ENCODE measurements at places on chromosomes 7 and 10.

GRCh38 chr10:31700181-31700611 is 228.4 kb downstream of the ARHGAP12 start:
- DNase-seq: no peak

DNA sequence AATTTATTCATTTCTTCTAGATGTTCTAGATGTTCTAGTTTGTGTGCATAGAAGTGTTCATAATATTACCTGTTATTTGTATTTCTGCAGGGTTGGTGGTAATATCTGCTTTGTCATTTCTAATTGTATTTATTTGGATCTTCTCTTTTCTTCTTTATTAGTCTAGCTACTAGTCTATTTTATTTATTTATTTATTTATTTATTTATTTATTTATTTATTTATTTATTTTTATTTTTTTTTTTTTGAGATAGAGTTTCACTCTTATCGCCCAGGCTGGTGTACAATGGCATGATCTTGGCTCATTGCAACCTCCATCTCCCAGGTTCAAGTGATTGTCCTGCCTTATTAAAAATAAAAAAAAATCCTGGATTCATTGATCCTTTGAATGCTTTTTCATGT is 114.8 kb upstream of the THSD7A start:
- no peak for DNase-seq

- no peak for DNase-seq
Measured at GRCh38 chr10:14026325-14026724, 304.4 kb downstream of the FRMD4A start.

DNA sequence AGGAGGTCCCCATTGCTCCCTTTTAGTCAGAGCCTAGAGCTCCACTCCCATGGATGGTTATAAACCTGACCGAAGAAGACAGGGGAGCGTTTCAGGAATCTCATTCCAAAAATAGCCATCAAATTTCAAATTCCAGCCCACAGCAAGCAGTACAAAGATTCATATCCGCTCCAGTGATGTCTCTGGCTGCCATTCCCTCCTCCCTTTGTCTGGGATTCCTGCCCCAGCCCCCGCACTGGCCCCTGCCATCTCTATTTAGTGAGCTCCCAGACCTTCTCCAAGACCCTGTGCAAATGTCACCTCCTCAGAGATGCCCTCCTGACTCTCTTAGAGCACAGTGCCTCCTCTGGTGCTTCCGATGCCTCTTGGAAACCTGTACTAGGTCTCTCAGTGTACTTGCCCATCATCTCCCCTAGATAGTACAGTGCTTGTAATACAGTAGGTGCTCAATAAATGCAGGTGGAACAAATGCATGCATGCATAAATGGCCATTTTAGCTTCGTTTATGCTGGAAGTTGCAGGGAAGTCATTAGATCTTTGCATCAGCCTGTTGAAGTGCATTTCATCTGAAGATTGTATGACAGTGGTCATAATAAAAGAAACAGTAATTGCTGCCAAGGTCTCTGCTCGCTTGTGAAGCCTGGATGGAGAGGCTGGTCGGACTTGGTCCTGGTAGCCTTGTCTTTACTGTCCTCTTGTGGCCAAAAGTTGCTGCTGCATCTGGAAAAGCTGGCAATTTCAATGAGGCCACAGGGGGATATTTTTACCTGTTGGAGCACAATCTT is 32.0 kb upstream of the HABP2 start:
- DNase-seq: no peak

DNA sequence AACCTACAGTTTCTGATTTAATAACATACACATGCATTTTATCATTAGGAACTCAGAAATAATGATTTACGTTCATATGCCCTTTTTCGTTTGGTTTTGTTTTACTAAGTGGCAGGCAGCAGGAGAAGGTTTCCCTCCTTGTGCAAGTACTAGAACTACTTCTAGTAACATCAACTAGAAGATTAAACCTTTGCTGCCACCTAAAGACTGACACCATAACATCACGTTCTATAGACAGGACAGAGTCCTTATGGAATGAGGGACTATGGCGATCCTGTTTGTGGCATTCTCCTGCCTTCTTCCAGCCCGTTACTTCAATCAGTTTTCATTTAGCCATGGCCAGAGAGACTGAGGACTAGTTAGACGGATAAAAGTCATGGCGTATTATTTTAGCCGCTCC is 53.2 kb downstream of the GAD2 start:
- DNase-seq: no peak

DNA sequence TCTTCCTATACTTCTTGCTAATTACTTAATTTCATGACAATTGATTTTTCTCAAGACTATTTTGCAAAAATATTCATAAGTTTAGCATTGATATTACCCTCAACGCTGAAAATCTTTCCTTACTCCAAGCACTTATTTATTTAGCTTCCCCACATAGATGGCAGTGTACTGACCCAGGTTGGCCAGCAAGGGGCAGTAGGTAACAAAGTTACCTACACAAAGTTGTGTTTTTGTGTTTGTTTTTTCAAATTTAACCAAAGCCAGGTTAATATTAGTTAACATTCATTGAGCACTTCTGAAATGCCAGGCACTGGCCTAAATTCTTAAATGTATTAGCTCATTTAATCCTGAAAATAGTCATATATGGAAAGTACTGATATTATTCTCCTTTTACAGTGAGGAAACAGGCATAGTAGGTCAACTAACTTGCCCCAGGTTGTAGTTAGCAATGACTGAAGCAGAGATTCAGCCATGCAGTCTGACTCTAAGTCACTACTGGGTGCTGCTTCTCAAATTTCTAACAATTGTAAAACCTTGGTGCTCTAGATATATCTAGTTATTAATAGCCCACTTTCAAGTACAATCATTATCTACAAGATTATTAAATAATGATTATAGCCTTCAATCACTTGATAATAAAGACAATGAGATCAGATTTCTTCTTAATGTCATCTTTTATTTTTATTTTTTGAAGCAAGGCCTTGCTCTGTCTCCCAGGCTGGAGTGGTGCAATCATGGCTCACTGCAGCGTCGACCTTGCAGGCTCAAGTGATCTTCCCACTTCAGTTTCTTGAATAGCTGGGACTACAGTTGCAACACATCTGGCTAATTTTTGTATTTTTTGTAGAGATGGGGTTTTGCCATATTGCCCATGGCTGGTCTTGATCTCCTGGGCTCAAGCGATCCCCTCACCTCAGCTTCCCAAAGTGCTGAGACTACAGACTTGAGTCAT is 5.8 kb upstream of the GGCT start:
- DNase-seq: no peak

- no peak for DNase-seq
Measured at GRCh38 chr7:78265071-78265470, 466.5 kb downstream of the PHTF2 start.

DNA sequence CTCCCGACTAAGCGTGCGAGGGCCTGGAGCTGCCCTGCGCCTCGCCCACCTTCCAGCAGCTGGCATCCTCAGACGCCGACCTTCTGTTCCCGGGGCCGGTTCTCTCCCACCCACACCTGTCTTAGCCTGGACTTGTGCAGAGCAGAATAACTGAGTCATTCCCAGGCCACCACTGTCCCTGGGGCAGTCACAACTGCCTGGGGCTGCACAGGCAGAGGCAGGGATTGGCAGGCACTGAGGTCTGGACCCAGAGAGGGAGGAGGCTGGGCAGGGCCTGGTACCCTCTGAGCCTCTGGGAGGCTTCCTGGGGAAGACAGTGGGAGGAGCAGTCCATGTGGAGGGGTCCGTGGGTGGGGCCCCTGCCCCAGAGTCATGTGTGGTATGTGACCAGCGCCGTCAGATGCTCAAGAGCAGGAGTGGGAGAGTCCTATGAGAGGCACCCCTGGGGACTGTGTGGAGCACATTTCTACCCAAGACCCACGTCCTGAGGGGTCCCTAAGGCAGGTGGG is 74.3 kb downstream of the NKX6-2 start:
- no peak for DNase-seq

DNA sequence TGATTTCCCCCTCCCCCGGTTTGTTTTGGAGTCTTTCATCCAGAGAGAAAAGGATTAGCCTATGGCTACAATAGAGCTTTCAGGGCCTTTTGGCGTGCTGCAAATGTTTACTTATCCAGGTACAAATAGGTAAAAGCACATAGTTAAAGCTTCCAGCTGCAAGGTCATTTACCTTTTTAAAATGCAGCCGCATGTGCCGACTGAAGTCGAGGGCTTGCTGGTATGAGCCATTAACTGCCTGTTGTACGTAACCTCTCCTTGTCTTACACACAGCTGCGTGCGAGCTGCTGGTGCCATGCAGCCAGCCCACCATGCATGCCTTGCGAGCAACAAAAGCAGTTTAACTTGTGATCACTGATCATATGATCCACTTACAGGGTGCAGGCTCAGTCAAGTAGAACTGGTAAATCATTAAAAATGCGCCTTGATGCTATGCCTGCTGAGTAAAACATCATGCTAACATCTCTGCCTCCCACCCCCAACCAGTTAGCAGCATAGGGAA is 866.4 kb downstream of the LRMDA start:
- DNase-seq: no peak

GRCh38 chr10:113711142-113711541 is 31.4 kb downstream of the CASP7 start:
- DNase-seq: no peak

- DNase-seq: no peak
Measured at GRCh38 chr7:5779141-5779540, 2.3 kb downstream of the RNF216 start.

DNA sequence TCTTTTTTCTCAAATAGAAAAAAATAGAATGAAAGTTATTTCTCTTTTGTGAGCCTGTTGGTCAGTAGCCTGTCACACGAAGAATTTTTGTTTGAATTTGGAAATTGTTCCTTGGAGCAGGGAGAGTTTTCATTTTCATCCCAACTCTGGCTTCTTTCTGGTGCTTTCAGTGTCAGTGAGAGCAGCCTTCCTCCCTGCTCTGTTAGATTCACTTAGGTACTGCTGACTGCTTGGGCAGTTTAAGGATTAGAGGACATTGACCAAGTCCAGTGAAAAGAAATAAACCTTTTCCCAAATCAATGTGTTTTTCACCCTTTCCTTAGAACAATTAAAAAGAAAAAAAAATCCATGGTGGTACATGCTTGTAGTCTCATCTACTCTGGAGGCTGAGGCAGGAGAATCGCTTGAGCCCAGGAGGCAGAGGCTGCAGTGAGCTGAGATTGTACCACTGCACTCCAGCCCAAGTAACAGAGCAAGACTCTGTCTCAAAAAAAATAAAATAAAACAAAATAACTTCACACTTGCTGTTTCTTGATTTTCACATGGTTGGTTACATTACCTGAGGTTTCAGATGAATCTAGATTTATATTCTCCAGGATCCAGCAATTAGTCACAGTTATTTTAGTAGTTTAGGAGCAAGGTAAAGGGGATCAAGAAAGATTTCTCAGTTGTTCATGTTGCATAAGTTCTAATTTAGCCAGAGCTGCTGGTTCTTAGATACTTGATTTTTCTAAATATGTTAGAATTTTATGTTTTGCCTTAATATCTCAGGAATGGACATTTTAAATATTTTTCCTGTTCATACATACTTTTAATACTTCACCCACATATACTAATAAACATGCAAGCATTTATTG is 63.1 kb downstream of the ZNRF2 start:
- DNase-seq: no peak

DNA sequence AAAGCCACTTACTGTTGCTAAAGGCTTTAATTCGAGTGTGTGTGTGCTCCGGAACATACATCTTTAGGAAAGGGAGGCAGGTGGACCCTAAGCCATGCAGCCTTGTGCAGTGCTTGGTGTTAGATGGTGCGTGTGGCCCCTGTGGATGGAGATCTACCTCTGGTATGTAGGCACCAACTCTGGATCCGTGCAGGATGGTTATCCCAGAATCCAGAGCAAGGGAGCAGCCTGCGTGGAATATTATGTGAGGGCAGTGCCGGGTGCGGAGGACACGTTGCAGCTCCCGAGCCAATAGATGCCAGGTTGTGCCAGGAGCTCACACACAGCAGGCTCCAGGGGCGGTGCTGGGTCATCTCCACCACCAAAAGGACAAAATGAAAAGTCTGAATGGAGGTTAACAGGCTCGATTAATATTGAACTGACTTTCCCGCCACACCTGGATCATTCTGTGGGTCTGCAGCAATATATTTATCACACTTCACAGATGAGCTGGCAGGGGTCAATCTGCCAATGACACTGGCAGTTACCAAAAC is 143.0 kb upstream of the NPS start:
- no peak for DNase-seq

GRCh38 chr10:87849001-87849400 is 14.3 kb downstream of the KLLN start:
- DNase-seq: no peak

DNA sequence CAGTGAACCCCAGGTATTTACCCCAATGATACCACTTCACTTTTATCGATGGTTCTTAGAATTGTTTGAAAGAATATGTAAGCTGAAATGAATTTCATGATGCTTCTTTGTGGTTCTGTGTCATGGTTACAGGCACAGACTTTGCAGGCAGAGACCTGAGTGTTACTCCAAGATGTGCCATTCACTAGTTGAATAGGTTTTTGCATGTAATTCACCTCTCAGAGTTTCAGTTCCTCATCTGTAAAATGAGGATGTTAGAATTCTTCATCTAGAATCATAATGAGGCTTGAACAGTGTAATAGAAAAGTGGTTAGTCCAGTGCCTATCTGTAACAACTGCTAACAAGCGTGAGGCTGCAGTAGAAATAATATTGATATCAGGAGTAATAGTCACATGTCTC is 54.6 kb downstream of the VSTM2A start:
- DNase-seq: no peak

GRCh38 chr7:54996391-54996790 is 22.4 kb upstream of the EGFR start:
- DNase-seq: no peak

DNA sequence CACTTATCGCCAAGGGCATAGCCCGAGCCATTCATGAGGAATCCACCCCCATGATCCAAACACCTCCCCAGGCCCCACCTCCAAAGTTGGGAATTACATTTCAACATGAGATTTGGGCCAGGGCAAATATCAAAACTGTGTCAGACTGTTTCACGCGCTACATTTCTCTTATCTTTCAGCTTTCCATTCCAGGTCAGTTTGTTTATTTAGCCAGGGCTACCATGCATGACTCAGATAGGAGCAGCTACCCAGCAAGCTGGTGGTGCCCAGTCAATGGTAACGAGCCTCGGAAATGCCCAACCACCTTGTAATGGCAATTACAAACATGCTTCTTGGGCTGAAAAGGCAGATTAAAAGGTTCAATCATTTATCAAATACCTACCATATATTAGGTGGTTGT is 43.6 kb upstream of the BAMBI start:
- DNase-seq: no peak

DNA sequence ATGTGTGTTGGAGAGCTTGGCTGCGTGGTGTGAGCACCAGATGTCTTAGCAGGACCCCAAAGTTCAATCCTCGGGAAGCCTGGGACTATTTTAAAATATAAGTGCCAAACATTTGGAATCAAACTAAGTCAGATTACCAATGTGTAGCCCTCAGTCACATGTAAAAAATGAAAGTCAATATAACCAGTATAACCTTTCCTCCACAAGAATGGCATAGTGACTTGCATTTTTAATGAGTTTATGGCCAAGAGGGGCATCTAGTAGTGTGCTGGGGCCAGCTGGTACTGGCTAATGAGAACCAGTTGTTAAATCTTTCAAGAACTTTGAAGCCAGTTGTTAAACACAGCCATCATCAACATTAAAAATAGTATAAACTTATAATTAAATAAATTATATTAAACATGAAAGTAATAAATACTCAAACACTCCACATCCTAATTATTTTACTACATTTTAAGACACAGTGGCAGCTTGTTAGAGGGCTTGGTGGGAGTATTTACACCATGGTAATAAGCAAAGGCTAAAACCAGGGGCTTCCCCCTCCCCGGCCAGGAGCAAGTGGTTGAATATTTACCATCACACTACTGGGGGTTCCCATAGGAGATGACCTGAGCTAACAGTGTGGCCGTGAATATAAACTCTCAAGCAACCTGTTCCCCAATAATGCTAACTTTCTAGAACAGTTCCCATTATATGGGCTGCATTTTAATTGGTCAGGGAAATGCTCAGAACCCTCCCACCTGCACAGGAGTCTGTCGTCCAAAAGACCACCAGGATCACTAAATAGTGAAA is 7.9 kb upstream of the FAM170B start:
- no peak for DNase-seq
